Stimulated activated CD8-positive, alpha-beta memory T cell treated with anti-CD3 and anti-CD28 coated beads, Interleukin-4, amount 100 ng/mL, for 4 hours (primary cell): ENCODE measurements at places on chromosomes 2 and 18.

DNA sequence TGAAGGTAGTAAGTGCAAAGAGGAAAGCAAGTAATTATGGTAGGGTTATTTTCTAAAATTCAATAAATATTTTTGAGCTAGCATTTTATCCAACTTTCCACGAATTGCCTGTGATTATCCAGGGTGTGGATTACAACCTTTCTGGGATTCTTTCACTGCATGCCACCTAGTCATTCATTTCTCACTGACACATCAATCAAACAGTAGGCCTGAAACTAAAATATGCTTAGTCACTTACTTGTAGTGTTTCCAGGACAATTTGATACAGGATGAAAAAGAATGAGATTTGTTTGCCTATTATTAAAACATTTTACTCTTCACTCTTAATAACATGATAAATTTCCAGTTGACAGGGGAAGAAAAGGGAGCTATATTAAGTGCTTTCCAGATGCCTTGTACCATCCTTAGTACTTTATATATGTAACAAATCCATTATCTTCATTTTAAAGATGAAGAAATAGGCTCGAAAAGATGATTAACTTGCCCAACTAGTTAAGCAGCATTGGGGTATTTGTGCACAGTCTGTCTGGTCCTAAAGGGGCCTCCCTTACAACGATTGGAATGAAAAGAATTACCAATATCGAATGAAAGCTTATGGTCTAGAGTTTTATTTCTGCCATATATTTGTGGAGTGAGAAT, 70.4 kb downstream of the KCTD1 start:
- no peak for DNase-seq

DNA sequence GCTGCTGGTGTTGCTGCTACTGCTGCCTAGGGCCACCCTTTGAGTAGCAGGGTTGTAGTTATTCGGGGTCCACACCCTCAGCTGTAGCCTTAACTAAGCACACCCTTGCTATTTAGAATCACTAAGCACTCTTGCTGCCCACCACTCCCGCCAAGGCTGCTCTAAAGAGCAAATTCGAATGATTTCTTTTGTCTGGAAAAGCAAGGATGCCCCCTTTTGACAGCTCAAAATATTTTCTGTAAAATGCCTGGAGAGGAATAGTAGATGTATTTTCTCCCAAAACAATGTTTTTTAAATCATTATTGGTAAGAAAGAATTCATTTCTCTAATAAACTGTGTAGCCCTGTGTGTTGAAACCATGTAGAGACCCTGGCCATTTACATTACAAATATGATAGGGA, 80.8 kb upstream of the PAPOLG start:
- DNase-seq, result no peak

GRCh38 chr2:144836635-144837350, 316.9 kb upstream of the ZEB2 start:
- no peak for DNase-seq

- DNase-seq, result no peak
Measured at GRCh38 chr2:47227532-47228279, 72.6 kb upstream of the STPG4 start.

- DNase-seq, result no peak
Measured at GRCh38 chr2:196079052-196079451, 10.4 kb upstream of the DNAH7 start.

GRCh38 chr18:2178036-2178435, 393.3 kb downstream of the METTL4 start:
- no peak for DNase-seq

DNA sequence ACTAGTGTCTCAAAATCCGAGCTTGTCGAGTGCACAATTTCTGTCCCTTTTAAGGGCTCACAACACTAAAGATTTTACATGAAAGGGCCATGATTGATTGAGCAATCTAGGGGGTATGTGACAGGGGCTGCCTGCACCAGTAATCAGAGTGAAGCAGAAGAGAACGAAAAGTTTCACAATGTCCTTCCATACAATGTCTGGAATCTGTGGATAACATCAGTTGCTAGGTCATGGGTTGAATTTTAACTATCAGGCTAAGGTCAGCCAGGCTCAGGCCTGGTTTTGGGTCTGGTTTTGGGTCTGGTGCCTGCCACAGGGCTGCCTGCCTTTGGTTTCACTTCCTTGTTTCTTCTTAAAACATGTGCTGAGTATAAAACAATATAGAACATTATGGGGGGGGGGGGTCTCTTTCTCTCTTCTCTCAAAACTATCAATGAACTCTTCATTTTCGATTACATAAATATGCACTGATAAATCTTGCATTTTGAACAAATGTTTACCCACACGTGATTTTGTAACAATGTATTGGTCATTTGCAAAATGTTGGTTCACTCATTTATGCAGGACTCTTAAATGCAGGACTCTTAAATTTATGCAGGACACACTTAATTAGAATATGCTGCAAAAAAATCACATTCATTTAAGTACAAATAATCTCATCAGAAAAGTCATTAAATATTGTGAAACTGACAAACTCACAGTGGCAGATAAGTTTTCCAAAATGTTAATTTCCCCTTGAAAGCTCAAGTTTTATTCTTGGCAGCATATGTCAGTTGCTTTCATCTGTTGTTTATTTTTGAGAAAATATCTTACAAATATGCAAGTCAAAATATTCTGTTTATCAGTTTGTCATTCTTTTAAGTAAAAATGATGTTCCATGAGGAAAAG, 290.5 kb upstream of the KYNU start:
- no peak for DNase-seq

DNA sequence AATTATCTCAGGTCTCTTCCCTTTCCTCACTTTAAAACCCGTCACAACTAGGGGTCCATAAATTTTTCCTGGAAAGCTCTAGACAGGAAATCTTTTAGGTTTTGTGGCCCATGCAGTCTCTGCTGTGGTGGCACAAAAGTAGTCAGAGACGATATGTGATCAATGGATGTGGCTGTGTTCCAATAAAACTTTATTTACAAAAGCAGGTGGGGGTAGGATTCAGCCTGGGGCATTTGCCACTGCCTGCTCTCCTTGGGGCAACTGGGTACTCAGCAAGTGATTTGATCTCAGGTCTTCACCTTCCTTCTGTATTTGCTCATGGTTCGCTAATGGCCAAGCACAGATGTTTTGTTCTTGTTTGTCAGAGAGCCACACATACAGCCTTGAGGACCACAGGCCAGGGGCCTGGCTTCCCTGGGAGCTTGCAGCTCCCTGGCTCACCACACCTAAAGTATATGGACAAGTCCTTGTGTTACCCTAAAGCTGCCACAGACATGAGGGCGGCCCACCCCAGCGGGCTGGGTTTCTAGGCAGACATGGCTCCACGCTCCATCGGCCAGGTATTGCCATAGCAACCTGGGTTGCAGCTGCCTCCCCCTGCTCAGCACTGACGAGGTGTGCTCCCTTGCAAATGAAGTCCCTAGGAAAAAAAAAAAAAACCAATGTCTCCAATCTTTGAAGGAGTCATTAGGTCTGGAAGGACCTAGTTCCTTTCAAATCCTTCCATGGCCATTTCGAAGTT, 89.7 kb upstream of the YWHAQ start:
- DNase-seq, result no peak

GRCh38 chr2:57850415-57851130, 196.0 kb upstream of the VRK2 start:
- no peak for DNase-seq

GRCh38 chr18:76363436-76364120, 131.5 kb downstream of the ZNF516 start:
- no peak for DNase-seq

- no peak for DNase-seq
Measured at GRCh38 chr18:10140461-10141282, 226.9 kb downstream of the VAPA start.
